Adrenal gland (tissue), 19 donors: ENCODE measurements at places on chromosomes 16 and 17. TPM values are rescaled to one million over a fixed set of nuclear protein-coding genes. Genes with fewer than 3 reads are reported as not detected.

SP2 gene
- 15.4 TPM for total RNA-seq

CSHL1 gene
- not detected for total RNA-seq

NACA2 gene
- not detected for total RNA-seq

WFIKKN2 gene
- total RNA-seq = 1.4 TPM

PRSS33 gene
- total RNA-seq = not detected

OTOP3 gene
- total RNA-seq = not detected

TMIGD1 gene
- not detected for total RNA-seq

BRIP1 gene
- 0.36 TPM for total RNA-seq

DNASE1L2 gene
- total RNA-seq = 1.00 TPM

ADORA2B gene
- total RNA-seq = 2.1 TPM

IRF8 gene
- total RNA-seq = 40.1 TPM

KRTAP4-7 gene
- not detected for total RNA-seq

ABCA9 gene
- total RNA-seq = 7.2 TPM

MT4 gene
- total RNA-seq = not detected

GALR2 gene
- not detected for total RNA-seq

TP53TG3C gene
- total RNA-seq = not detected

TAT gene
- total RNA-seq = not detected

IL21R gene
- 2.6 TPM for total RNA-seq

TMED6 gene
- total RNA-seq = 0.47 TPM

IGFALS gene
- total RNA-seq = not detected

CD7 gene
- total RNA-seq = 1.2 TPM

SLC6A4 gene
- total RNA-seq = not detected
